ENCODE measurements at places on chromosomes 12 and 14.

DNA sequence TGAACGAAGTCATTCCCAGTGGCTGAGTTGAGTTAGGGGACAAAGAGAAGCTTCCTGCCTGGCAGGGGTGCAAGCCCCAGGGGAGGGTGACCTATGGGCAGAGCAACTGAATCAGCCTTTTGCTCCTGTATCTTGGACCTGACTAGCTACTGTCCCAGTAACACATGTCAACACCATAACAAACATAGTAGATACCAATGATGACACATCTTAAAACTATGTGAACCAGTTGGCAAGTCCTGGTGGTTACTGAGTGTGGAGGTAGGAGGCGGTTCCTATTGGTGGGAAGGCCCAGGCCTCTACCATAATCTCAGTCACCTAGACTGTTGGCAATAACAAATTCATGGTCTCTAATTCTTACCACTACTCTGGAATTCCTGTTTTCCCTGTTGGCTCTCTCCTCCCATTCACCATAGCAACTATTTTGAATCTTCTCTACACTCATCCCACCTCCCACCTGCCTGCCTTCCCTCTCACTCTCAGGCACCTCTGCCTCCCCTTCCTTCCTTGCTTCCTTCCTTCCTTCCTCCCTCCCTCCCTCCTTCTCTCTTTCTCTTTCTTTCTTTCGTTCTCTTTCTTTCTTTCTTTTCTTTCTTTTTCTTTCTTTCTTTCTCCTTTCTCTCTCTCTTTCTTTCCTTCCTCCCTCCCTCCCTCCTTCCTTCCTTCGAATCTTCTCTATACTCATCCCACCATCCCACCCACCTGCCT, 8.1 kb upstream of the P2RX7 start:
- DNase-seq, result peak; percentile 95

GRCh38 chr12:84922693-84923092, 10.1 kb upstream of the SLC6A15 start:
- no peak for DNase-seq

DNA sequence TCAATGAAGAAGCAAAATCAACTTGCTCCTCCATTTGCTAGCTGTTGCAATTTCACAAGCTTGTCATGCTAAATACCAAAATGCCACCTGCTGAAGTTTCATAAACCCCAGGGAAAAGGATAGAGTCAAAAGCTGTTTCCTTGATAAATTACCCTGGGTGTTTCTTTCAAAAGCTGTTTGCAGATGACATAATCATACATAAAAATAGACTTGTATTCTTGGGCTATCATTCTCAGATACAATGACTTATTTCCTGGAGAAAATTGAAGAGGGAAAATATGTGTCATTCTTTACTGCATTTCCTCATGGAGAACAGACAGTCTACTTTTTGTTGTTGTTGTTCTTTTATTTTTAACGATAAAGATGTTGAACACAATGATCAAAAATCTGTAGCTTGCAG, 119.2 kb downstream of the GALC start:
- DNase-seq, result no peak

DNA sequence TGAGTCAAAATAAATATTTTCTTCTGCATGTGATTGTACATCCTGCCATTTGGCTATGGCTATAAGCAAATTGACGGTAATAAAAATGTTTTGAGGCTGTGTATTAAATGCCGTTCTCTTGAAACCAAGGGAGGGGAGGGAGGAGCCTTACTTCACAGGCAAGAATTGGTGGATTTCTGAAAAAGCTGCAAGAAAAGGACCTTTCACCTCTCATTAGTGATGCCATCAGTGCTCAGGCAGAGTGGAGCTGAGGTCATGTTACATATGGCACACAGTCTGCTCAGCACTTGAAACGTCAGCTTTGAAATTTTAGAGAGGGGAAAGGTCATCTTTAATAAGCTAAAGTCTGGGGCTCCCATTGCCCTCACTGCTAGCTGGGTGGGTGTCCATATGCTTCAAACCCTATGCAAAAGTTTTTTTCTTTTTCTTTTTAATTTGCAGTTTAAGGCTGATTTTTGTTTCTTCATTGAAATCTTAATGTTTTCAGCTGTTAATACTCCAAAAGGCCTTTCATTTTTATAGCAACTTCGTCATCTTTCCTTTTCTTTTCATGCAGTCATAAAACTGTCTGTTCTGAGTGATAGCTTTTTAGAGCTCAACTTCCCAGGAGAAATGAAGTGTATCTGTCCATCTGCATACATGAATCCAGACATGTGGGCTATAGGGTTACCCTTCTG, 9.8 kb upstream of the SIX1 start:
- DNase-seq, result no peak

DNA sequence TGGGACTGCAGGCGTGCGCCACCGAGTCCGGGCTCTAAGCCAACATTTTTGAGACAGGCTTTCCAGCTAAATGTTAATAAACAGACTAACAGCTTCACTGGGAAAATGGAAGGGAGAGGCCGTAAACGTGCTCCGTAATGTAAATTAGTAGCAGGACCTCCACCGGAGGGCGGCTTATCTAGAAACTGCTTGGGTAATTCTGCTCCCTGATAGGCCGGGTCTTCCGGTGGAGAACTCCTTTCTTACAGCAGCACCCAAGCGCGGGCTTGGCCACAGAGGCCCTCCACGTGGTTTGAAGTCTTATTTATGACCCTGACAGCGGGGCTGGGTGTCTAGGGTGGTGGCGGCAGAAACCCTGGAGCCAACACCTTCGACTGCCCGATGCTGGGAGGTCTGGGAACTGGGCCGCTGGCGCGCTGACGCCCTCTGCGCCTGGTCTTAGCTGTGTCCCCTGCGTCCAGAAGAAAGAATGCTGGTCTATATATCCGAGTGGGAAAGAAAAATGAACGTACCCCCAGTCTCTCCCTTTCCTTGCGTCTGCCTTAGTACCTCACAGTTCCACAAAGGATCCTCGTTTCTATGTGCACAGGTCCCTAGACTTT, 1.7 kb downstream of the DPPA3 start:
- DNase-seq, result no peak

DNA sequence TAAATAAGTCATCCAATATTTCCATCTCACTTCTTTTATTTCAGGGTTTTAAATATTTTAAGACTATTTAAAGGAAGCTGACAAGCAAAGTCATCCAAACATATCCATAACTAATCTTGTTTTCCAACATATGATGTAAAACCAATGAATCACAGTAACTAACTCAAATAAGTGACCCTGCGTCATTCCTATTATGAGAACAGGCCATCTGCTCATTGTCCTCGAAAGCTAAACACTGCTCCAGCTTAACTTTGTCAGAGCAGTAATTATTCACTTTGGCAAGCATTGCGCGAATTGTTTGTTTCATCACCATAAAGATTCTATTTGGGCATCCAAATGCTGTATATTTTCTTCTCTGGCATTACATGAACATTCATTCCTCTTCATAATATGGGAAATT, 99.1 kb downstream of the CAPZA3 start:
- DNase-seq, result no peak

GRCh38 chr14:63795532-63795931, 57.3 kb upstream of the SYNE2 start:
- no peak for DNase-seq

DNA sequence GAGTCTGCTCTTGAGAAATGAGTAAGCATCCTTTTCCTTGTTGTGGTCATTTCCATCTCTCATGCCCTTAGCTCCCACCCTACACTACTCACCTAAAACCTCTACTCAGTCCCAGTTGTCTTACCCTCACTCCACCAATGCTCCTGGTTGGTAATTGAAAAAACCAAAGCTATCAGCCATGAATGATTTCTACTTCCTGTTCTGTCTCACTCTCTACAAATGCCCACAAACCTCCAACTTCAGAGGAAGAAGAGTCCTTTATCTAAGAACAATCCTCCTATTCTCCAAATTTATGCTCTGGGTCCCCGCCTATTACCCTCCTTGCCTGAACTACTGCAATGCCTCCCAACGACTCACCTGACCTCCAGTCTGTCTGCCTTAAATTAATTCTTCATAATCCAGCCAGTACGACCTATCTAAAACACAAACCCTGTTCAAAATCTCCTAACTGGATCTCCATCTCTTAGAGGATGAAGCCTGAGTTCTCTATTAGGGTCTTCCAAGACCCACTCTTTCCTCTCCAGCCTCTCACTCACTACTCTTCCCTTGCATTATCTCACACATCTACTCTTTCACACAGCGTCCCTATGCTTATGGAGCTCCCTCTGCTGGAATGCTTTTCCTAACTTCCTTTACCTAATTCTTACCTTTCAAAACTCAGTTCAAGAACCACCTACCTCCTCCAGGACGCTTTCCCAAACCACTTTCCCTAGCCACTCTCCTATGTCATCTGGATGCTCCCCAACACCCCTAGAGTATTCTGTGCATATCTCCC, 2.2 kb downstream of the DHRS1 start:
- no peak for DNase-seq

DNA sequence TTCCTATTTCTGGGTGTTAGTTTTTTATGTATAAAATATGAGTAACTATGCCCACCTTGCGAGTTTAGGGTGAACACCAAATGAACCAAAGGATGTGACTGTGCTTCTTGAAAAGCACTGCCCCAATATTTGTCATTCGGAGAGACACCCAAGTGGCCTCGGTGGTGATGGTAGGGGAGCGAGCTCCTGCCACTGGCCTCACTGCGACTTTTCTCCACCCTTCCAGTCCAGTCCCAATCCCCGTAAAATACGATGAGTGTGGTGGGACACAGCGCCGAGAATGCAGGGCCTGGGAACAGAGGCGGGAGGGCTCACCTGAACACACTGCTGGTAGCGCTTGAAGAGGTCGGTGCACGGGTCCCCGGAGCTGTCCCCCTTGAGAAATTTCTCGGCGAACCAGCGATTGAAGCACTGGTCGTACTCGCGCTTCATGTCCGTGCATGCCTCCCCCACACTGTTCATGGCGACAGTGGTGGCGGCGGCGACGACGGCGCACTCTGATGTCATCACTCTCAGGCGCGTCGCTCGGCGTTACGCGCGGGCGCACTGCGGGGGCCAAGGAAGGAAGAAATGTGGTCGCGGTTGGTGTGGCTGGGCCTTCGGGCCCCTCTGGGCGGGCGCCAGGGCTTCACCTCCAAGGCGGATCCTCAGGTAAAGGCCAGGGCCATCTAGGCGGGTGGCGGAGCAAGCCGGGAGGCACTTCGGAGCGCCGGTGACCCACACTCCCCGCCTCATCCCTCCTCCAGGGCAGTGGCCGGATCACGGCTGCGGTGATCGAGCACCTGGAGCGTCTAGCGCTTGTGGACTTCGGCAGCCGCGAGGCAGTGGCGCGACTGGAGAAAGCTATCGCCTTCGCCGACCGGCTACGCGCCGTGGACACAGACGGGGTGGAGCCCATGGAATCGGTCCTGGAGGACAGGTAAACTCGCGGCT, at the start of the genes GATC and TRIAP1:
TSS of gene GATC (plus strand) at position 534 of the 933 bp plus-strand sequence. CDS start at position 571, 37 bp downstream.
TSS of gene TRIAP1 (minus strand) at position 474 of the 933 bp plus-strand sequence. CDS start at position 462, 12 bp downstream.
- DNase-seq, result peak; percentile 88

GRCh38 chr12:109385339-109386058, 37.8 kb downstream of the MYO1H start:
- DNase-seq, result peak; percentile 32

DNA sequence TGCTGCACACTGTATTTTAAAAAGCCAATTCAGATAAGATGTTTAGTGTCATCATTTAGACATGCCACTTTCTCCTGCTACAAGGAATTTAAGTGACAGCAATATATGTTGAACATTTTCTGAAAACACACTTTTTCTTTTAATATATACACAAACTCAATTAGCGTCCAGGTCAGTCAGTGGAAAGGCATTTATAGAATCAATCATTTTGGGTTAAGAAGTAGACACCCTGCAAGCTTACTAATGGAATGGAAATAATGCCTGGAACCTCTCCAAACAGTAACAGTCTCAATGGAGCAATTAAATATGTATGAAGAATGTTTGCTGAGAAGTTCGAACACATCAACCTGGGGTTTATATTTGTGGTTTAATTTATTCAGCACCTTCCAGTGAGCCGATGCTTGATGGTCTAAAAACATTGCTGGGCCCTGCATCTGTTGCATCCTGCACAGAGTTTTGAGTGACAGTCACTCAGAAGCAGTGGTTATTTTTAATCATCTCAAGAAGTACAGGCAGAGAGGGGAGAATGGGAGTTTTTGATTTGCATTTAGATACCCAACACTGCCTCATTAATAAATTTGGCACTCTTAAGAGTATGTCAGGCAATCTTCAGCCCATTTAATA, 410.7 kb downstream of the TMEM117 start:
- DNase-seq, result peak; percentile 77

Data from SJSA1 (cell line).